GM13976 (cell line): ENCODE measurements at places on chromosomes 5 and 9.

DNA sequence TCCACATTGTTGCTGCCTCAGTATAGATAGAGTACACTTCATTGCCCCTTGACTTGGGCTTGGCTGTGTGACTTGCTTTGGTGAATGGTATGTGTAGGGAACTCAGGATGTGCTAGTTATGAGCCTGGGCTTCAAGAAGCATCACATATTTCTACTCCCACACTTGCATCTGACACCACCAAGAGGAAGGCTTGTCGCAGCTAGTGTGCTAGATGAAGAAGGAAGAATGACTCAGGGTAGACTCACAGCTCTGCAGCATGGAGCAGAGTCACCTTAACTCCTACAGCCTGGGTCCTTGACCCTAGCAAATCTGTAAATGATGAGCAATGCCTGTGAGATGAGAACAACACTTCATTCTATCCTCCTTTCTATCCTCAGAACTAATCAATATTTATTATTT lies 261.8 kb downstream of the ASTN2 start:
- DNase-seq = no peak

DNA sequence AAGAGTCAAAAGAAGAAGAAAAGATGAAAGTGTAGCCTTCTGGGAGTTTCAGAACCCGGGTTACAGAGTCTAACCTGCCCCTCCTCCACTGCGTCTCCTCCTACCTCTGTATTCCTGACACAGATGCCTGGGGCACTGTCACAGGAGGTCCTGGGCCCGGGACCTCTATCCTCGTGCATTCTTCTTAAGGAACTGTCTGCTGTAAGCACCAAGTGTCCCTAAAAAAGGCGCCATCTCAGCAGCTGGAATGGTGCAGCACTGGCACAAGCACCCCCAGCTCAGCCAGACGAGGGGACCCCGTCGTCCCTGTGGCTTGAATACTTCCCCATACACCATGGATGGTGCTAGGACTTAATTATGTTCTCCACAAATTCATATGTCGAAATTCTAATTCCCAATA lies 35.8 kb upstream of the MVB12B start:
- DNase-seq = no peak

DNA sequence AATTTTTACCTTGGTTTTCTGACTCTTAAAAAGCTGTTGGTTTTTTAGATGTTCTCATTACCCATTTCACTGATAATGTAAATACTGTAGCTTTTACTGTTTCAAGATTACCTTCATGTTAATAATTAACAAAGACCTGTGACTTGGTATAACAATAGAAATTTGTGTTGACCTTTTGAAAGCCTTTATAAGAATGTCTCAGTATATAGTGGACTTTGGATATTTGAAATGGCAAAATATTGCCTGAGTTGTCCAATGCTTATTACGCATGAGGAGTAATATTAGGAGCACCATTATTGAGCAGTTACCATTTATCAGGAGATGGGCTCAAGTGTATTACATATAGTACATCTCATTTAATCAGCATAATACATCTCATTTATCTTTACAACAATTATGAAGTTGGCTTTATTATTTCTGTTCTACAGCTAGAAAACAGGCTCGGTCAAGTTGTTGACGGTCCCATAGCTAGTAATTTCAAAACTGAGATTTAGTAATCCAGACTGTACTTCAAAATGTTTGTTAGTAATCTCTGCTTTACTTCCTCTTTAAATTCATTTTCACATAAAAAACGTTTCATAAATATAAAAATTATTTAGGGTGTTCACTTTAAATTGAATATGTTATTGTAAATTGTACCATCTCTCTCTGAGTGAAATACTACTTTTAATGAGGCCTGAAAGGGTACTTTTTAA lies 50.7 kb upstream of the FKTN start:
- no peak for DNase-seq

GRCh38 chr9:20618361-20618802 lies 3.9 kb downstream of the MLLT3 start:
- DNase-seq = no peak

- peak; percentile 7 for DNase-seq
Observed at GRCh38 chr5:103475629-103476240, 86.9 kb downstream of the NUDT12 start.

DNA sequence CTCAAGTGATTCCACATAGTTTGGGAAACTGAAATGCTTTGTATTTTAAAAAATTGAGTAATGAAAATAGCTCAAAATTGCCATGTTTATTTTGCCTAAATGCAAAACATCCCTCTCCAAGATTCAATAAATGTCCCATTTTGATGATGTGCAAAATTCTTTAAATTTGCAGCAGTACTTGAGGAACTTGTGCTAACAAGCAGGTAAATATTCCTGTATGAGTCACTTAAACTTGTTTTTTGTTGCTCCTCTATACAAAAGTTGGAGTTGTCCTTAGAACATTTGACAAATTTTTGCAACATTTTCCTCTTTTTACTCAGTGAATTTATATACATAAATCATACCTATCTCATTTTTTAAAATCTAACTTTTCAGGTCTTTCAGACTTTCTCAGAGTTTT lies 280.2 kb downstream of the CDH12 start:
- DNase-seq = no peak
